ENCODE measurements at places on chromosomes 5 and 9.

GRCh38 chr5:82164176-82164976 lies 113.8 kb downstream of the RPS23 start:
- no peak for DNase-seq

DNA sequence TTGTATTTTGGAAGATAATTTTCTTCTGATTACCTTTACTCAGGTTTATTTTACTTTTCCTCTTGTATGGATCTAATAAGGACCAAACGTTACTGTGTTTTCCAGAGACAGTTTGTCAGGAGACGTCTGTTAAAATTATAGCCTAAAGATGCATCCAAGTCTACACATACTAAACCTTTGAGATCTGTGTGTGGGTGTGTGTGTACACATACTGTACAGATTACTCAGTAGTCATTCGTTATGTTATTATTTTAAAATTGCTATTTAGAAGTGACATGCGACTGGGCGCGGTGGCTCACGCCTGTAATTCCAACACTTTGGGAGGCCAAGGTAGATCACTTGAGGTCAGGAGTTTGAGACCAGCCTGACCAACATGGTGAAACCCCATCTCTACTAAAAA lies 51.6 kb upstream of the CNTLN start:
- no peak for DNase-seq

DNA sequence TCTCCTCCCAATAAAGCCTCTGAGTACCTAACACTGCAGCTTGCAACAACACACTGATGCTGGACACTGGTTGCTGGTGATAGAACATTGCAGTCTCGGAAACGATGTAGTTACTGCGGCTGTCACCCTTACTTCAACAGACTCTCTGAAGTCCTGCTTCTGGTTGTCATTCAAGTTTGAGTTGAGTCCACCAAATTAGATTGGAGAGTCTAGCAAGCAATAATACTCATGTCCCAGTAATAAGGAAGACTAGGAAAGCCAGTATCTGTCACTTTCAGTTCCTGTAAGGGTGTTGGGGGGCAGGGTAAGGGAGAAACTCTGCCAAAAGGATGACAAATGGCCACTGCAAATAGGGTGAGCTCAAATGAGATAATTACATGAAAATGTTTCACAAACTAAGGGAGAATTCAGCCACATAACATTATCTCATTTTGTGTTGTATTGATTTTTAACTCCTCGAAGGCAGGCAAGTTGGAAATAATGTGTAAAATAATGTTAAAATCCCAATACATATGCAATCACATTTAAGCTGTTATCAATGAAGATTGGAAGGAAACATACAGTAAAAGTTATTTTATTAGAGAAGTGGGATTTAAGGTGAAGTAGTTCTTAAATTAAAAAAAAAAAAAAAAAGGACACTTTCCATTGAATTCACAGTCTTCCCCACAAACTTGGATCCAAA lies 849 bp upstream of the IFT74 start:
- DNase-seq: no peak

GRCh38 chr9:22469928-22470544 lies 23.4 kb downstream of the DMRTA1 start:
- DNase-seq: peak; percentile 65

DNA sequence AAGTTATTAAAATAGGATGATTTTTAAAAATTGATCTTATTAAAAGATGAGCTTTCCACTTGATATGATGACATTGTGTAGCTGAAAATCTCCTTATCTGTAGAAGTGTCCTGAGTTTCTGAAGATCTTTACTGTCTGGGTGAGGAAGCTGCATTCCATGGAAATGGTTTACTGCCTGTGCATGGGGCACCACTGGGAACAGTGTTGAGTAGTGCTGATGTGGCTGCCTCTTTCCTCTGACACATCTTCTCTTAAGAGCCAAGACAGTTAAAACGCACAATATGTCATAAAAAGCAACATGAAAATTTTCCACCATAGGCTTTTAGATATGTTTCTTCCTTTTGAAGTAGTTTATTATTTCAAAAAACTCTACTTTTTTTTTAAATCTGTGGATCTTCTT lies 24.6 kb downstream of the SECISBP2 start:
- DNase-seq: no peak

DNA sequence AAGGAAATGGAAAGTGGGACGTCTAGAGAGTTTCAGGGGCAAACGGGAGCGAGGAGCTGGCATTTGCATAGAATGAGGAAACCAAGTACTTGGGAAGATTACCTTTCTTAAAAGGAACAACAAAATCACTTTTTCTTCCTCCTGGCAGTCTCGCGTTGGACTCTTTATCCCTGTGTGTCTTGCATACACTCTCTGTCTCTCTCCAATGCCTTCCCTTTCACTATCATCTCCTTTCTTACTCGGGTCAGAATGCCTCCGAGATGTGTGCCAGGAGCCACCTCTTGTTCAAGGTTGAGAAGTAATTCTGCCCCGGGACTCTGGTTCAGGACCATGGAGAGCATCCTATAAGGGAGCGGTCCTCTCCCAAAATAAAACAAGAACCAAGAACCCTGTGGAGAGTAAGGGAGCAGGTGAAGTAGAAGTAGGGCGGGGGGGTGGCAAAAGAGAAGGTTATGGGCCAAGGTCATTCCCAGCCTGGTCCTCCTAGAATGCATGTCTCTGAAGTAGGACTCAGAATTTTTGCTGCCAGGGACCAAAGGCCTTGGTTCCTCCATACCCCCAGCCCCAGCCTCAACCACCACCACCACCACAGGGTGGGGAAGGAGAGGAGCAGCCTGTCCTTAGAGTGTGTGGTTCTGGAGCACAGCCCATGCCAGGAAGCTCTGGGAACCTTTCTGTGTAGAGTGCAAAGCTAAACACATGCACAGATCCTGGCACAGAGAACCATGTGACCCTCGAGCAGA lies 72.1 kb upstream of the ARAP3 start:
- DNase-seq: no peak

DNA sequence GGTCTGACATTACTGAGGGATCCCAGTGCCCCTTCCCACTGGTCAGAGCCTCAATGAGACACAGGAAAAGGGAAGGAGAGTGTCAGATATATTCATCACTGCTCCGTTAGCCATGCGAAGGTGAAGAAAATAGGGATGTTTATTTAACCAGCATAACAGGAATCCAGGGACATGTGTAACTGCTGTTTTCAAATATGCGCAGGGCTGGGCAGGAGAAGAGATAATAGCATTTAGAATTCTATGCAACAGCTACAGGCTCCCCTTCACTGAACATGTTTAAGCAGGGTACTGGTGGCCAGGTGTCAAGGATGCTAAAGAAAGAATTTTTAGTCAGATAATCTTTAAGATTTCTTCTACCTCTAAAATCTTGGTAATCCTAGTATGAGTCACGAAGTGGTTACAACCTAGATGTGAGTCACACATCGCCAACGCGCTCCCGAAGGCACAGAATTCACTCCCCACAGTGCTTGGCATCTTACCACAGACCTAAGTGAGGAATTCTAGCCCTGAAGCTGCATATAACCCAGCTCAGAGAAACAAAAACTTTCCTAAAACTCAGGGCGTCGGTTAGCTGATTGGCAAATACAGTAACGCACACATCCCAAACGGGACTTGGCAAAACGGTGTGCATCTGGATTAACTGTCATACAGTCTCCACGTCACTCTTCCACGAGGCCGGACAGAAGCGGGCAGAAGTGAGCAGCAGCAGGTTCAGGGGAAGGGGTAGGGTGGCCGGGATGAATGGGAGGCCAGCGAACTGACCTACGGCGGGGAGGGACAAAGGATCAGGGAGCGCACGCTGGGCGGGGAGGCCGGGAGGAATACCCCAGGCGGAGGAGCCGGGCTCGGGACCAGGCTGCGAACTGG lies 1.1 kb downstream of the CTNNAL1 start:
- DNase-seq: peak; percentile 17

GRCh38 chr9:5971740-5972139 lies 43.7 kb downstream of the RANBP6 start:
- DNase-seq: no peak

- no peak for DNase-seq
Measured at GRCh38 chr9:112530751-112531205, 44.2 kb downstream of the KIAA1958 start.

GRCh38 chr9:93678199-93679019 lies 102.0 kb downstream of the PHF2 start:
- DNase-seq: no peak

DNA sequence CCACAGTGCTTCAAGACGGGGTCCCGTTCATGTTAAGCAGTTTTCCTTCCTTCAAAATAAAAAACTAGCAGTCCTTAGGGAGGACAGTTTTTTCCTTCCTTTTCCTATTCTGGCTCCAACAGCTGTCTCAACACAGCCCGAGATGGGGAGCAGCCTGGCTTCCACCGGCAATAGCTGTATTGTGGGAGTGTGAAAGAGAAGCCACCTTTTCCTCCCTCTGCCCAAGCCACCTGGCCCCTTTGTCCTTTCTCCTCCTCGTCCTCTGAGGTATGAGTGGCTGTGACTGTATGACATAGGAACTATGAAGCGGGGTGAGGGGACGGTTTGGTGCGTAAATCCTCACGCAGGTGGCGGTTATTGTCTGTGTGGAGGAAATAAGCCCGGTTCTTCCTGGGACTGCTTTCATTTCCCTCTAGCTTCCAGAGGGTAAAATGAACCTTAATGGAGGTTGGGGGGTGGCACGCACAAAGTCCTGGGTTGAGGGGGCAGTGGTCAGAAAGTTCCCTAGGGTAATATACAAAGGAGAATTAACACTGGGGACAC lies 292.0 kb upstream of the DMRT1 start:
- peak; percentile 13 for DNase-seq

- DNase-seq: no peak
Measured at GRCh38 chr5:50874306-50875001, 208.0 kb downstream of the PARP8 start.

GRCh38 chr5:116554764-116555163 lies 19.9 kb downstream of the SEMA6A start:
- peak; percentile 16 for DNase-seq

- DNase-seq: no peak
Measured at GRCh38 chr9:16211946-16212345, 658.5 kb downstream of the BNC2 start.

- no peak for DNase-seq
Measured at GRCh38 chr9:71571186-71571585, 197.1 kb downstream of the CEMIP2 start.

- DNase-seq: no peak
Measured at GRCh38 chr9:134912126-134912840, 5.4 kb downstream of the FCN1 start.

GRCh38 chr5:89556215-89556913 lies 673.4 kb upstream of the MEF2C start:
- DNase-seq: no peak

DNA sequence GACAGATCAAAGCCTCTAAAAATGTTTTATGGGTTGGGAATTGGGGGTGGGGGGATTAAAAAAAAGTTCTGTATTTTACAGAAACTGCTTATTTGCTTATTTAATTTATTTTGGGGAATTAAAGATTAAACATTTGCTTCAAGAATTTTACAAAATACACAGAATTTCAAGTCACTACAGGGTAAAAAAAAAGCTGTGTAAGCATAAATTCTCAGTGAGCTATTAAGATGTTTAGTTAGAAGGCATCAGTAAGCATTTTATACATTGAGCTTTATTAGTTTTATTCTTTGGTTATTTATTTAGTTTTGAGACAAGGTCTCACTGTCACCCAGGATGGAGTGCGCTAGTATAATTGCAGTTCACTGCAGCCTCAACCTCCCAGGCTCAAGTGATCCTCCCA lies 5.2 kb downstream of the BDP1 start:
- DNase-seq: no peak

DNA sequence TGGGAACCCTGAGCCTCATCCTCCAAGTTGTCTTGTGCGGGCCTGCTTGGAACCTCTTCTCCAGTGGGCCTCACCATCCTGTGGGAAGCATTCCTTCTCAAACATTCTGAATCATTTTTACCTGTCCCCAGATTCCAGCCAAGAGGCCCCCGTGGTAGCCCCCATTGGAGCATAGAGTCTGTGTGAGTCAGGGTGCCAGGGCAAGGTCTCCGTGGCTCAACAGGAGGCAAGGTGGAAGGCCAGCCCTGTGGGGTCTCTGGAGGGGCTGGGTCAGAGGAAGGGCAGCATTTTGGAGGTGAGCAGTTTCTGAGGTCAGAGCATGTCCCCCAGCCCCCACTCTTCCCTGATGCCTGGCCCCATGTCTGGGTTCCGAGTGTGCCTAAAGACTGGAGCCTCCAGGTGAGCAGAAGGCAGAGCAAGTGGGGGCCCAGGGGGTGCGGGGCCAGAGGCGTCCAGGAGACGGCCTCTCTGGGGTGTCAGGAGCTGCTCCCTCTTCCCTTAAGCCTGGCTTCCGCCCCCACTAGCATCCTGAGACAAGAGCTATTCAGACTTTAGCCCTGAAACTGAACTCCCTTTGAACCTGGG lies 2.1 kb downstream of the CACNA1B start:
- DNase-seq: no peak

- DNase-seq: no peak
Measured at GRCh38 chr5:157785801-157786200, 42.3 kb downstream of the LSM11 start.

DNA sequence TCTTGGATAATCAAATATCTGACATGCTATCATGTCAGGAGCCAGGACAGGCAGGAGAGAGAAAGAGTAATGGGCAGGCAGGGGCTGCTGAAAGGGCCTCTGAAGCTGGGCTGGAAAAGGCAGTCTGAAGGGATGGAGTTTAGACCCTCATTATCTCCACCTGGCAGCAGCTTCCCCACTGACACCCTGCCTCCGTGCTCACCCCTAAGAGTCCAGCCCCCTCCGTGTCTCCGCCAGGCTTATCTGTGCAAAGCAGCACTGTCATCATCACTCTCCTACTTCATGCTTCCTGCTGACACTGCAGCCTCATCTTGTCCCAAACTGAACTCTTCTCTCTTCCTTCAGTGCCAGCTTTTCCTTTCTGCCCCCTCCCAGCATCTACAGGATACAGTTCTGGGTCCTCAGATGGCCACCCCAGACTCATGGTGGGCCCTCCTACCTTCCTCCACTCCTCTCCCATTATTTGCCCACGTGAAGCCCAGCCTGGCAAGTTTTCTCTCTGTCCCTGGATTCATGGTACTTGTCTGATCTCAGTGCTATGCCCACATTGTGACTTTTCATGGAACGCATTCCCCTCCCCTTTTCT lies 70.9 kb upstream of the KLF9 start:
- no peak for DNase-seq

DNA sequence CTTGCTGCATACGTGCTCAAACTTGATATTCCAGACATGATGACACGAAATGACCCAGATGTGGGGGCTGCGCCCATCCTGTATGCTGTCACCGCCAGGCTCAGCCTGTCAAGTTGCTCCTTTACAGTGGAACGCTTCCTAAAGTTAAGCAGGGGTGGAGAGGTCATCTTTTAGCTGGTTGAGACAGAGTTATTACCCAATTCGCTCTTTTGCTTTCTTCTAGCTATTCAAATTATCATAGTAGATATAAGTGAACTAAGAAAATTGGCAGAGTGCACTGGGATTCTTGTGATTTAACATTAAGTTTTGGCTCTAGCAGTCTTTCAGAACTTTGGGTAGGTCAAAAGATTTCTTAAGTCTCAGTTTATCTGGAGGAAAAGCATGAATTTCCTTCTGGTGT lies 69.8 kb upstream of the BASP1 start:
- DNase-seq: no peak

GRCh38 chr9:111502506-111502905 lies 18.3 kb upstream of the ECPAS start:
- no peak for DNase-seq

GRCh38 chr5:151255621-151256286 lies 2.8 kb downstream of the GM2A start:
- DNase-seq: no peak

GRCh38 chr5:148620696-148621095 lies 33.6 kb downstream of the HTR4 start:
- DNase-seq: no peak

Data from NCI-H1092 (cell line).